ENCODE measurements at places on chromosomes 16 and 17.

DNA sequence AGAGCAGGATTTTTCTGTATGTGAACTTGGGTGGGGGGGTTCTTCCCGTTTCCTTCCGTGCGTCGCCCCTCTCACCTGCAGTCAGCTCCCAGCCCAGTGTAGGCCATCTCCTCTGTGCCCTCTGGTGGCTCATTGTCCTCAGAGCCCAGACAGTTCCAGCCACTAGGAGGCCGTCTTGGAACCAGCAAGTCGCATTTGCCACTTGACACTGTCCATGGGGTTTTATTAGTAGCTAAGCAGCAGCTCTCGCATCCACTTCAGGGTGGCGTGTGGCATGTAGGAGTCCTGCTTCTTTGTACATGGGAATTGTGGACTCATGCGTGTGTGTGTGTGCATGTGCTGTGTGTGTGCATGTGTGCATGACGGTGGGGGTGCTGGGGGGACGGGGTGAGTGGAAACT is 74.0 kb downstream of the SEC14L1 start:
- DNase-seq = no peak

GRCh38 chr16:79037521-79038373 is 562.8 kb downstream of the MAF start:
- DNase-seq = no peak

- DNase-seq = no peak
These were observed 60.1 kb upstream of the CNEP1R1 start for GRCh38 chr16:49964973-49965372.

DNA sequence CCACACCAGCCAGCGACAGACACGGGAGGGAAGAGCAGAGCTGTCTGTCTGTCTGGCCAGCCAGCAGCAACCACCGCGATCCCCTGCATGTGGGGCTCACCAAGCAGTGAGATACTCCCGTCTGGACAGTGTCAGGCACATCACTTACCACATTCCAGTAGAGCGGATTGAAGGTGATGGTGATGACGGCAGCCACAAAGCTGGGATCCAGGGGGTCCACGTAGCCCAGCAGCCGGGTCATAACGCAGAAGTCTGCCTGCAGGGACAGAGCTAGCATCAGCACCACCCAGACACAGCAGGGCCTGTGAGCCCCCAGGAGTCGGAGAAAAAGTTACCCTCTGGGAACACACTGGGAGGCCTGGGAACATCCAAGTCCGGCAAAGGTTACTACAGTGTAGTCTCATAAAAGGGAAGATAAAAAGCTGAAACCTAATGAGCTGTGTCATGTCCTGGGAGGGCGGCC is 14.7 kb downstream of the PEMT start:
- DNase-seq = no peak

- no peak for DNase-seq
These were observed 162.9 kb downstream of the COPRS start for GRCh38 chr17:31696184-31696602.

DNA sequence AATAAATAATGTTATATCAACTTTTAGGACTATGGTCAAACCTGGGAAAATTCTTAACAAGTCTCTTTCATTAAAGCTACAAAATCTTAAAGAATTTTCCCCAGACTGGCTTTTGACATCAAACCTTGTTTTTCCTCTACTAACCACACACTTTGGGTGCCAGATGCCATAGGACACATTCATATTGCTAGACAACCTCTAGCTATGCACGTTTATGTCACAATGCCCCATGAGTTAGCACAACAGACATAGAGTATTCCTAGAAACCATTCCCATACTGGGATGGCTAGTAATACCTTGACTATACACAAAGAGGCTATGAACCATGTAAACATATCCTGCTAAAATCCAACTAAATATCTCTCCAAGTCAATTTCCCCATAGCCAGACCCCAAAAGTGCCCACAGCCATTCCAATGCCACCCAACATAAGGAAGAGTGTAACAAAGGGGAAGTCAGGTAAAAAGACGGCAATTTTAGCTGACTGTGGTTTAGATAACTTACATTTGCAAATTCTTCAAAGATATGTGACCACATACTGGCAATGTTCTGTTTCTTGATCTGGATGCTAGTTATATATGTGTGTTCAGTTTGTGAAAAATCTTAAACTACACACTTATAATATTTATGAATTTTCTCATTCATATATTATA is 23.4 kb downstream of the SMURF2 start:
- no peak for DNase-seq

GRCh38 chr17:11909348-11909747 is 87.9 kb downstream of the ZNF18 start:
- DNase-seq = no peak

DNA sequence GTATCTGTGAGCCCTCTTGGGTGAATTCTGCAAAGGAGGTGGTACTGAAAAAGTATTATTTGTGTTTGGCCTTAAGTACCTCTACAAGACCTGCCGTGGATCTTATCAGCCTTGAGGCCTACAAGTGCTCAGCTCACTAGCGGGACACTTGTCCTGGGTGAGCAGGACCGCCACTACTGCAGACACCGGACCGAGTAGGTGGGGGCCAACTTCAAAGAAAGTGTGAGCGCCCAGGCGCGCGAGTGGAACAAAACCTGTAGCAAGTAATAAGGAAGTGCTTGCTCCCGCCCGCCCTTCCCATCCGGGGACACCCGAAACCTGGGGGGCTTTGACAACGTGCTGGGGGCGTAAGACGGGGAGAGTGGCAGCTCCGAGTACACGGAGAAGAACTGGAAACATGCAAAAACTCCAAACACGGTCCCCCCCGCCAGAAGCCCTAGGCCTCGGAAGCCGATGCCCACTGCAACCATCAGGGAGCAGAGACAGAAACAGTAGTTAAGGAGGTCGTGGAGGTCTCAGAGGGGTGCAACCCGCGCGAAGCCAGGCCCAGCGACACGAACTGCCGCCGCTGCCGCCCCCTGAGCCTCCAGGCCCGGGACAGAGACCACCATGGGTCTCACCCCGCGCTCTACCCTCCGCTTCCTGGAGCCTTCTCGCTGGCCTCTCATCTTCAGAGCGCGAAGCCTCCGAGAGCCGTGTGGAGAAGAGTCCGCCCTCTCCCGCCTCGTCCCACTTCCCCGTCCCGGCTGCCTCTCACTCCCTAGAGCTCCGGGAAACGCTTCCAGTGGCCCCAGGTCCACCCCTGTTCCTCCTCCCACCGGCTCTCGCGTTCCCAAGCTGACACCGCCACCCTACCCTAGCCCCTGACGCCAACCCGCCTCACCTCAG is 537 bp downstream of the CNOT1 start:
- DNase-seq = peak; percentile 33

GRCh38 chr17:52686140-52686539 is 527.6 kb upstream of the CA10 start:
- DNase-seq = no peak

Measured in activated T-cell treated with anti-CD3 and anti-CD28 coated beads for 1 hour (primary cell).